ENCODE measurements at places on chromosomes 11 and 22. TPM values are rescaled to one million over a fixed set of nuclear protein-coding genes. Genes with fewer than 3 reads are reported as not detected.

Gene GGTLC2
- not detected for total RNA-seq

Gene A4GALT
- 0.16 TPM for total RNA-seq

DNA sequence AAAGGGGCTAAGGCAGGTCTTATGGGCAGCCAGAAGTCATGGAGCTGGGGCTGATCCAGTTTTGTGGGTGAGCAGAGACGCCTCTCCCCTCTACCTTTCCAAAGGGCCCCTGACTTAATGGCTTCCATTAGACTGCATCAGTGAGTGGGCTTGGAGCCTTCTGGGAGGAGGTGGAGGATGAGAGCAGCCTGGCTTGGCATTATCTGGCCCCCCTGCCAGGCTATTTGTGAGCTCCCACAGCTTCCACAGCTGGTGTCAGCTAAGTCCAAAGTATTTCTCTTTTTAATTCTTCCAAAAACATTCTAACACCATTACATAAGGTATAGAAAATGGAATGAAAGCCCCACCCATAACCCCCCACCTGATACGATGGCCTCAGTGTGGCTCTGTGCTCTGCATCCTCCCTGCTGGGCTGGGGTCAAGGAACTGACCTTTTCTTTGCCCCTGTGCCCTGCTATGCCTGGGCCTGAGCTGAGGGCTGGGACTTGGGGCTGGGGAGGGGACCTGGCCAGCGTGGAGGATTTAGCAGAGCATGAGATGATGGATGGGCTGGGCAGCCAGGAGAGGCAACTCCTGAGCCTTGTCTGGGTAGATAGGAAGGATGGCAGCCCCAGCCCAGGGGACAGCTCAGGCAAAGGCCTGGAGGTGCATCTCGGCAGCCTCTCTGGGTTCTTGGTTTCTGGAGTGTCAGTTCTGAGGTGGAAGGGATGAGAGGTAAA lies 4.0 kb downstream of the AIFM3 start:
- no peak for DNase-seq

GRCh38 chr11:133687781-133688180 lies 155.5 kb upstream of the OPCML start:
- no peak for DNase-seq

DNA sequence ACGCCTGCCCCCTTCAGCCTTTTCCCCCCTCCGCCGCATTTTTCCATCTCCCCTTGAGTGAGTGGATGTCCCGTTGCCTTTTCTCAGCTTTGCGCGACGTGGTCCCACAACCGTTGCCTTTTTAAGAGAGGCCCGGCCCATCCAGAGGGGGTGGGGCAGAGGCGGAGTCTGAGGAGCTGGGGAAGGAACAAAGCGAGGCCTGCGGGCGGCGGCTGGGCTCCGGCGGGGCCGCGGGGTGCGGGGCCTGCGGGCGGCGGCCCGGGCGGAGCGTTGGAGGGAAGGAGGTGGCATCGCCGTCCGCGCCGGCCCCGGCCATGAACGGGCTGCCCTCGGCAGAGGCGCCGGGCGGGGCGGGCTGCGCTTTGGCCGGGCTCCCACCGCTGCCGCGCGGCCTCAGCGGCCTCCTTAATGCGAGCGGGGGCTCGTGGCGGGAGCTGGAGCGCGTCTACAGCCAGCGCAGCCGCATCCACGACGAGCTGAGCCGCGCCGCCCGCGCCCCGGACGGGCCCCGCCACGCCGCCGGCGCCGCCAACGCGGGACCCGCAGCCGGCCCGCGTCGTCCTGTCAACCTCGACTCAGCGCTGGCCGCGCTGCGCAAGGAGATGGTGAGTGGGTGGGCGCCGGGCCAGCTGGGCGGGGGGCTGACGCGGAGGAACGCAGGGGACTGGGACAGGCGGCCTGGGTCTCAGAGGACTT lies at the start of gene FAM89B:
Gene FAM89B, plus strand, starts transcription at position 183 of the 696 bp plus-strand sequence. Its CDS starts 132 bp downstream, at position 315.
- peak; percentile 76 for DNase-seq

DNA sequence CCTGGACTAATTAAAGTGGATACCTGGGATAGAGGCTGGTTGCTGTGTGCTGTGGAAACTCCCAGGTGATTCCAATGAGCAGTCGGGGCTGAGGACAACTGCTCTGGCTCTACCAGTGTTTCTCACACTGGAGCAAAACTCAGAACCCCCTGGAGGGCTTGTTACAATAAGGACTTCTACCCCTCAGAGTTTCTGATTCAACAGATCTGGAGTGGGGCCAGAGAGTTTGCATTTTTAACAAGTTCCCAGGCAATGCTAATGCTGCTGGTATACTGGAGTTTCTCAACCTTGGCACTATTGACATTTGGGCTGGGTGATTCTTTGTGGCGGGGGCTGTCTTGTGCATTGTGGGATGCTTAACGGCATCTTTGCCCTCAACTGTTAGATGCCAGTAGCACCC lies 353.7 kb downstream of the MIAT start:
- no peak for DNase-seq

Gene TYR
- total RNA-seq: 1,340 TPM

DNA sequence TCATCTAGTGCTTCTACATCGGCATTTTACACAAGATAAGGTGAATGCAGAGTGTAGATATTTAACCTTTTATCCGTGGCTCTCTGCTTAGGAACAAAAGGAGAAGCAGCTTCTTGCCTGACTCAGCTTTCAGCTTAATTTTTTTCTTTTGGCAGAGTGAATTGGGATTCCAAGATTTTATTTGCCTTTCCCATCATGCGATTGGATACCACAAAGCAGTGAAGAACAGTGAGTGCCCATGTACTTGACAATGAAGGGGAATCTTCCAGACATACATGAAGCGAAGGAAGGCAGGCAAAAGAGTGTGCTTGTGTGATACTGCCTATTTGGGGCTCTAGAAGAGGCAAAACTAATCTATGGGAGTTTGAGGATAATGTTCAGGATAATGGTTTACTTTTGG lies 17.0 kb upstream of the CHKA start:
- no peak for DNase-seq

DNA sequence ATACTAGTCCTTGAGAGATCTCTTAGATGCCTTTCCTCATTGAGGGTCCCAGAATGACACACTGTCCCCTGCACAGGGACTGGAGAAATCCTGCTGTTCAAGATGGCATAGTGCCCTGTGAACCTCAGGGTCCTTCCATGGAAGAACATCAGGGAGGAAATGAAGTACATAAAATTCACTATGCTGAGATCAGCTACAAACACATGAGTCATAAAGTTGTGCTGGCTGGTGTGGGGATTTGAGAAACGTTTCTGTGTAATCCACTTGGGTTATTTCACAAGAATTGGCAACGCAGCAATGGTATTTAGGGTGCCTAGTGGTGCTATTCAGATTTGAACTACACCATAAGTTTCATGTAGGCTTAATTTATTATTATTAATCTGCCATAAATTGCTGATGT lies 174.4 kb downstream of the MAML2 start:
- DNase-seq: no peak

DNA sequence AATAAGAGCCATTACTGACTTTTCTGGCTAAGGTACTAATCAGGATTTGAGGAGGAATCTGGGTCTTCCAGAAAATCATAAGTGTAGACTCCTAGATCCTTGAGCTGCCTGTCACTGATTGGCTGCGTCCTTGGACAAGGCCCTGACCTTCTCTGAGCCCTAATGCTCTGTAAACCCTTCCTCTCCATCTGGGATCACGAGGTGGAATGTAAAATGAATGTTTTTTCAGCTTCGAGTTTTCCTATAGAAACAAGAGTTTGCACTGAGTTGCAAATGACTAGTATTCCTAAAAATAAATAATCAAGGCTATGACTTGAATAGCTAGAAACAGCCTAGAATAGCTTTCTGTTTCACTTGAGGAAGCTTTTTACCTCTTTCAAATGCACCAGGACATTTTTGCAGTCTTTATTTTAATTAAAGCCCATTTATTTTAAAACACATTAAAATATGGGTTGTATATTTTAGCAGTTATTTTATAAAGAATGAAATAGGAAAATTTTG lies 1.1 kb upstream of the DIXDC1 start:
- no peak for DNase-seq

GRCh38 chr11:67486481-67487195 lies 3.8 kb downstream of the AIP start:
- no peak for DNase-seq

GRCh38 chr11:113272281-113272680 lies 42.1 kb upstream of the TTC12 start:
- no peak for DNase-seq

DNA sequence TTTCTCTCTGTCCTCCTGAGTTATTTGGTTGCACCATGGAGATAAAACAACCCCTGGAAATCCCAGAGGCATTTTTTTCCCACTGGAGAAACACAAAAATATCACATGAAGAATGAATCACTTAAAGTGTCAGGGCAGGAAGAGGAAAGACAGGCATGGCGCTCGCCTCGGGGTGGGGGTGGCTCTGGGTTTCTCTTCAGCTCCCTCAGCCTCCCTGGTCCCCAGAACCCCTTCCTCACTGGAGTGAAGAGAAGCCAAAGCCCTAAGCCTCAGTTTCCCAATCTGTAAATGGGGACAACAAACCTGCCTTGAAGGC lies 938 bp downstream of the SHISAL1 start:
- peak; percentile 82 for DNase-seq

DNA sequence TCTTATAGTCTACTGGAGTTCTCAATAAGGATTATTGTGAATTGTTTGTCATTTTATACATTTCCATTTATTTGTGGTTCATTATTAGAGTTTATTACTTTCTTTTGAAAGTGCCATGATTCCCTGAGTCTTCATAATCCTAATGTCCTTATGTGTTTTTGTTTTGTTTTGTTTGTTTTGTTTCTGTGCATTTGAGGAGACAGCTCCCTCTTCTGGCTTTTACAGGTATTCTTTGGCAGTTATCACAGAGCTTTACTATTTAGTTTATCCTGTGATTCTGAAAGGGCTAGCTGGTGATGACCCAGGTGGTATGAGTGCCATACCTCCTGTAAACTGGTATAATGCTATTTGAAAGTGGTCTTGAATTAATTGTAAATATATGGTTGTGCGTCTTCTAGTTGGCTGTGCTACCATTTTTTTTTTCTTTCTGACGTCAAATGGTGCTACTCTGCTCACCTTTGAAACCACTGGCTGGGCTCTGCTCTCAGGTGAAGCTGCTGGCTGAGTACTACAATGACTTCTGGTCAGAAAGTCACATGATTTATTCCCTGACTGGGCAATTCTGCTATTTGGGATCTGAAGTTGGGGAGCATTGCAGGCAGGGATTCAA lies 751.2 kb downstream of the JRKL start:
- DNase-seq: peak; percentile 52

DNA sequence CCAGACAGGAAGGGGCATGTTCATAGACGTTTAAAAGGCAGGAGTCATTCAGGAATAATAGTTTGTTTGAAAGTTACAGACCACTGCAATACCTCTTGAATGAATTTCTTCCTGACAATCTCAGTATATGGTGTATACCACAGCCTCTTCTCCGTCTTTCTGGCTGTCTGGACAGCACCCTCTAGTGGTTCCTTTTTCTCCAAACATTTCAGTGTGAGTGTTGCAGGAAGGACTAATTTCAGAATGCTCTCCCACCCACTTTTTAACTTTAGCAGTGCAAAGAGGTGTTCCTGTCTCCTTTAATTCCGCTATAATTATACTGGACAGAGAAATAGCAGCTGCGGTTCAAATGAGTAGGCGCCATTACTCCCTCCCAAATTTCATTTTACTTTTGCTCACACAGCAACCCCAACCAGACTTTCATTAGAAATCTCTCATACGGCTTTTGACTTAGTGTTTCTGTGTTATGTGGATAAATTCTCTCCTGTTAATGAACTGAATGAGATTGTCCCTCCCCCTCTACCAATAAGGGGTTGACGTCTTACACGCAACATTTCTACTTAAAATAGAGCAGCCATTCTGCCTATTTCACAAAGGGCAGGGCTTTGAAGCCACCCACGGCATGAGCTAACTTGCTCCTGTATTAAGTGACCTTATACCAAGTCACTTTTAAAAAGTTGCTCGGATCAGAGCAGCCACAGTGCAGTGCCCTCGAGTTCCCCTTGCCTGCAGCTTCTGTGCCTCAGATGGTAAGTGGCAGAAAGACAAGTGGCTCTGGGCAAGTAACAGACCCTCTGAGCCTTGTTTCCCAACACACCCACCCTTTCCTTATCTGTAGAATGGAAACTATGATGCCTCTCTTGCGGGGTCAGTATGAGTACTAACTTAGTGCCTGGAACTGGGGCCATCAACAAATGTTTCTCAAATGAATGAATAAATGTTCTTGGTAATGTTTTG lies 368.6 kb downstream of the OPCML start:
- peak; percentile 70 for DNase-seq

DNA sequence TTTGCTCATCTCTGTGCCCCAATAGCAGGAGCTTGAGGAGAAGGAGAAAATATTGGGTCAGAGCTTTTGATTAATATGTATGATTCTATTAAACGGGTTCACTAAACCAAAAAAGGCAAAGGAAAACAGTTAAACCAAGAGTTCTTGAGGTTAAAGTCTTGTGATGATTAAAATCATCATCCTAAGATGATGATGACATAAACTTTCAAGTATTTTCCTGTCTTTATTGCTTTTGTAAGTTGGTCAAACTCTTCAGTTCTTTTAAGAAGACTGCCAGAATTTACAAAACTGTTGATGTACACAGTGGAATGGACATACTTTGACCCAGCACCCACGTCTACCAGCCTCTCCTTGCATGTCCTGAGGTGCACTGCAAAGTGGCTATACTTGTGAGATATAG lies 41.0 kb downstream of the FDX1 start:
- DNase-seq: no peak

DNA sequence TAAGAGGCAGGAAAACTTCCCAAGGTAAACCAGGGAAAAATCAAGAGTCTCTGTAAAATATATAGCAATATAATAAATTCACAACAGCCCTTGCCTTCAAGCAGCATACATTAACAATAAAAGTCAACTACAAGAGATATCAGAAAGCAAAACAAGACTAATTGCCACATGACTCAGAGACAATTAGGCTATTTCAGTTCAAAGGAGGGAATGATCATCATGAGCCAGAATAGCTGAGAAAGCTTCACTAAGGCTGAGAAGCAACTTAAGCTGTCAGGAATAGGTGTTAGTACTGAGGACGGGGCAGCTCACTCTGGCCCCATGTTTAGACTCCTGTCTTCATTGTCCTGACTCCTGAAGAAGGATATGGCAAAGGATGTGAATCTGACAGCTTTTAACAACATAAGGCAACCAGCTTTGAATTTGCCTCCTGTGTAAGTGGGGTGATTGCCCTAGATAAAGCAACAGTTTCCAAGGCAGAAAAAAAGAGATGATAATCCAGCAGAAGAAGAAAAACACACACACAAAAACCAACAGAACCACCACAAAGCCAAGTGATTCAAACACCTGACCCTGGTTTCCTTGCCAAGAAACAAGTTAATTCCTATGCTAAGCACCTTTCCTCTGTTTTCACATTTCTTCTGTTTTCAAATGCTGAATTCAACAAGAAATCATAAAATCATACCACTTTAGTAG lies 60.8 kb downstream of the SIK3 start:
- peak; percentile 38 for DNase-seq

DNA sequence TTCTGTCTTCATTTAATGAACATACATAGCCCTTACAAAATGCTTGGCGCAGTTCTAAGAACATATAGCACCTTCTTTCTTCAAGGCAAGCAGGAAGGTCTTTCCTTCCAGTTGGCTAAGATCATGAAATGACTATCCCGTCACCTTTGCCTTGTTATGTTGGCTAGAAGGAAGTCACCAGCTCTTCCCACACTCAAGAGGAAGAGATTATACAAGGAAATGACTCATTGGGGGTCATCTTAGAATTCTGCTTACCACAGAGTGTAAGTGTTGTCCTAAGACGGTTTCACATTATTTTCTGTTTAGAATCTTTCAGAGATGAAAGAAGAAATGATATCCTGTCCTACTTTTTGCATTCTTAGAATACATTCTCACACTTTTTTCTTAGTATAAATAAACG lies 808.0 kb upstream of the LUZP2 start:
- no peak for DNase-seq

- DNase-seq: no peak
Observed at GRCh38 chr11:72265951-72266350, 22.0 kb upstream of the PHOX2A start.

Gene YPEL1
- 0.40 TPM for total RNA-seq

Gene SYCE3
- not detected for total RNA-seq

All from SK-MEL-5 (cell line).